ENCODE measurements at places on chromosomes 6 and 20. TPM values are rescaled to one million over a fixed set of nuclear protein-coding genes. Genes with fewer than 3 reads are reported as not detected.

The LY86 gene
- not detected for total RNA-seq

The PLN gene
- 0.60 TPM for total RNA-seq

The NKX2-2 gene
- total RNA-seq: 0.56 TPM

The PPP1R18 gene
- 49.9 TPM for total RNA-seq

The SMPD2 gene
- 12.9 TPM for total RNA-seq

The SMIM8 gene
- 3.3 TPM for total RNA-seq

The BANF2 gene
- not detected for total RNA-seq

The DDR1 gene
- total RNA-seq: 16.0 TPM
